NCI-H2081 (cell line): ENCODE measurements at places on chromosomes 5 and 9.

DNA sequence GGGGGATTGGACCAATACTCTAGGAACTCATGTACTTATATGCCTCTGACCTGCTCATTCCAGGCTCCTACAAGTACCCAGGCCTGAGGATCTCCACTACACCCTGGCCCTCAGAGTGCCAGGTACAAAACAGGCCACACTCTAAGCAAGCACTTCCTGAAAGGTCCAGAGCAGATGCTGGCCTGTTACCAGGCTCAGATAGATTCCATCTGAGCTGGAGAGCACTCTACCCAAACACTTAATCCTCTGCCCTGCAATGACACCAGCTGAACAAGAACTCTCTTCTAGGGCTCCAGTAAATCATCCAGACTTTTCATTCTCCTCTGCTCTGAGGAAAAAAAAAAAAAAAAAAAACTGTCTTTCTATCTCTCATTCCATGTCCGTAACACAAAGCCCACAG is 2.9 kb downstream of the P4HA2 start:
- DNase-seq = no peak

GRCh38 chr9:107671588-107671987 is 182.0 kb upstream of the KLF4 start:
- DNase-seq = no peak

- no peak for DNase-seq
Observed at GRCh38 chr5:180623844-180624243, 25.6 kb downstream of the FLT4 start.

- no peak for DNase-seq
Observed at GRCh38 chr5:89342106-89342876, 459.3 kb upstream of the MEF2C start.

DNA sequence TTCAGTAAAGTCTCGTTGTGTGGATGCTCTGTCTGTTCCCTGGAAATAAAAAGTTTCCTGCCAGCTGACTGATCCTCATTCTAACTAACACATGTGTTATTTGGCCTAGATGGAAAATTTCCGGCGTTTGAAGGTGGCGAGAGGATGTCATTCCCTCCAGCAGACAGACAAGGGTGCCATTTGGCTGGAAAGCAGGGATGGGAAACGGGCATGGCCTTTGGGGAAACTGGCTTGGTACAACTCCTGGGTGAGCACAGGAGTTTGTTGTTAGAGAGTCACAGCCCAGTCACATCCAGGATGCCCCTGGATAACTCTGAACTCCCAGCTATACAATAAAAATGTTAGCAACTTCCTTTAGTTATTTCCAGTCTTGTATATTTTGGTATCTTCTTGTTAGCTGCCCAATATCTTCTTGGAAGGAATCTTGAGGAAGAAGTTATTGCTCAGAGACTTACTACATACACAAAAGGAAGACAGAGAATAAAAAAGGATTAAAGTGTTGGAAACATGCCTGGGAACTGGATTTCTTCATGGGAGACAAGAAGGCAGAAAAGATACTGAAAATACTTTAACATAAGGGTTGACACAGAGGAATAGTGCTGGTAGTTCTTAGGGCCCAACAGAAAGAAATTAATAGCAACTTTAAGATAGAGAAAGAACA is 41.9 kb downstream of the TEK start:
- no peak for DNase-seq

DNA sequence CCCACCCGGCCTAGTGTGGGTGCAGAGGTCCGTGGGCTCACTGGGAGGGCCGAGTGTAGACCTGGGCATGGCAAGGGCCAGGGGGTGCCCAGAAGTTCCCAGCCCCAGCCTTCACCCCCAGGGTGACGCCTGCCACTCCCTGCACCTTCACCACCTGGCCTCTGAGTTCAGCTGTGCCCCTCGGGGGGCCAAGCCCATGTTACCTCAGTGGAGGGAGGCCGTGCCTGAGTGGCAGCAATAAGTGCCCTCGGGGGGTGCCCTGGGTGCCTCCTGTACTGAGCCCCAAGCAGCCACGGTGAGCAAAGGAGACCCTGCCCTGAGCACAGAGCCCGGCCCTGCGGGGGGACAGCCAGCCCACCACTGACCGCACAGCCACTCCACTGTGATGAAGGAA is 10.3 kb upstream of the FCN2 start:
- DNase-seq = no peak

DNA sequence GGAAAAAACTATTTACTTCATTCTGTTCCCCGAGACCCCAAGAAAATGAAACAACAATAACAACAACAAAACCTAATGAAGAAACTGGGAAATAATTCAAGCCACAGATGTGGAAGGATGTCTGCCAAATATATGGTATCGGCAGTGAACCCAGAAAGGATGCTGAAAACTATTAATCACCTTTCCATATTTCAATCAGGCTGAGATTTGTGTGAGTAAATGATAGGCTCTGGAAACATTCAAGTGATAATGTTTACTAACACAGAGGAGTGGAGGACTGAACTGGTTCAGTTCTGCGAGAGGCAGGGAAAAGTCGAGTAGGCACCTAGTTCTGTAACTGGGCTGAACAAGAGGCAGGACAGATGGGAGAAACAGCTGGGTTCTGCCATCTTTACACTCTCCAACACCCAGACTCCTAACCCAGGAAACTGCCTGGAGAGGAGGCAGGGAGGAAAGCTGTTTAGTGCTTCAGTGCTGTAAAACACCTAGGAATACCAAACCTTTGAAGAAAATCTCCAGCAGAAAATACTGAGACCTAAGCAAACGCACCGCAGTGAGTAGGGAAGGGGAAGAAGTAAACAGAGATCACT is 96.8 kb upstream of the GNA14 start:
- no peak for DNase-seq

- DNase-seq = no peak
Observed at GRCh38 chr5:172695232-172696054, 54.4 kb downstream of the NEURL1B start.

GRCh38 chr5:8700671-8701070 is 831.7 kb downstream of the MTRR start:
- DNase-seq = no peak
